ENCODE measurements at places on chromosomes 2 and 18. TPM values are rescaled to one million over a fixed set of nuclear protein-coding genes. Genes with fewer than 3 reads are reported as not detected.

DNA sequence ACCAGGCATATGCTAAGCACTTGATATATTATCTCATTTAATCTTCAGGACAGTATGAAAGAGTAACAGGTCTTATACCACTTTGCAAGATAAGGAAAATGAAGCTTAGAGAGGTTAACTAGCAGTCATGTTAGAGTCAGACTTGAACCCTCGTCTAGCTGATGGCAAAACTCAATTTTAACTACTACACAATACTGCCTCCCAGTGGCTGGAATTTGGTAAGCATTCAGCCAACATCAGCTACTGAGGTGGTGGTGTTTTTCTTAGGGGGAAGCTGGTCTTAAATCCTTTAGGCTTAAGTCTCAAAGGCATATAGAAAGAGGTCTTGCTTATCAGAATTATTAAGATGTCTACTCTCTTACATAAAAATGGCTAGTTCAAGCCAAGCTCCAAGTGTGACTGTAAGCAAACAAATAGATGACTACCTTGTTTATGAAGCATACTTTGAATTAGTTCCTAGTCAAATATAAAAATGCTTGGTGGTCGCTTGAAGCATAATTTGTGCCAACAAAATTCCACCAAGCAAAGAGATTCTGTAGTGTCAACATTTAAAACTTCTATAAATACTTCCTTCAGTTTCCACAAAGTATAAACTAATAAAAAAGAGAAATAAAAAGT, 325.4 kb upstream of the FIGN start:
- H3K36me3 ChIP-seq = no peaks in the 10 kb centered on the region
- no peaks in the 10 kb centered on the region for H3K4me1 ChIP-seq
- no peaks in the 10 kb centered on the region for H3K27me3 ChIP-seq
- no peak overlapping the region for H3K27ac ChIP-seq
- no peak overlapping the region for H3K4me3 ChIP-seq
- DNase-seq = peak; percentile 14

The UPP2 gene
- not detected for total RNA-seq

- peak overlapping the region; percentile 86 for H3K4me3 ChIP-seq
- peaks cover 31% of the 10 kb centered on the region for H3K4me1 ChIP-seq
- no peak for DNase-seq
- peaks cover 14% of the 10 kb centered on the region for H3K36me3 ChIP-seq
- no peaks in the 10 kb centered on the region for H3K27me3 ChIP-seq
These were observed 678 bp upstream of the ZNF24 start for GRCh38 chr18:35344736-35345459.

GRCh38 chr2:98483257-98483861, 38.7 kb downstream of the INPP4A start:
- no peak overlapping the region for H3K4me3 ChIP-seq
- no peaks in the 10 kb centered on the region for H3K27me3 ChIP-seq
- H3K27ac ChIP-seq = peak overlapping the region; percentile 70

The HOXD4 gene
- total RNA-seq = not detected

- H3K27me3 ChIP-seq = peaks cover 2% of the 10 kb centered on the region
- peaks cover 53% of the 10 kb centered on the region for H3K4me1 ChIP-seq
- no peaks in the 10 kb centered on the region for H3K36me3 ChIP-seq
These were observed 298.4 kb downstream of the LPIN1 start for GRCh38 chr2:12044857-12045256.

DNA sequence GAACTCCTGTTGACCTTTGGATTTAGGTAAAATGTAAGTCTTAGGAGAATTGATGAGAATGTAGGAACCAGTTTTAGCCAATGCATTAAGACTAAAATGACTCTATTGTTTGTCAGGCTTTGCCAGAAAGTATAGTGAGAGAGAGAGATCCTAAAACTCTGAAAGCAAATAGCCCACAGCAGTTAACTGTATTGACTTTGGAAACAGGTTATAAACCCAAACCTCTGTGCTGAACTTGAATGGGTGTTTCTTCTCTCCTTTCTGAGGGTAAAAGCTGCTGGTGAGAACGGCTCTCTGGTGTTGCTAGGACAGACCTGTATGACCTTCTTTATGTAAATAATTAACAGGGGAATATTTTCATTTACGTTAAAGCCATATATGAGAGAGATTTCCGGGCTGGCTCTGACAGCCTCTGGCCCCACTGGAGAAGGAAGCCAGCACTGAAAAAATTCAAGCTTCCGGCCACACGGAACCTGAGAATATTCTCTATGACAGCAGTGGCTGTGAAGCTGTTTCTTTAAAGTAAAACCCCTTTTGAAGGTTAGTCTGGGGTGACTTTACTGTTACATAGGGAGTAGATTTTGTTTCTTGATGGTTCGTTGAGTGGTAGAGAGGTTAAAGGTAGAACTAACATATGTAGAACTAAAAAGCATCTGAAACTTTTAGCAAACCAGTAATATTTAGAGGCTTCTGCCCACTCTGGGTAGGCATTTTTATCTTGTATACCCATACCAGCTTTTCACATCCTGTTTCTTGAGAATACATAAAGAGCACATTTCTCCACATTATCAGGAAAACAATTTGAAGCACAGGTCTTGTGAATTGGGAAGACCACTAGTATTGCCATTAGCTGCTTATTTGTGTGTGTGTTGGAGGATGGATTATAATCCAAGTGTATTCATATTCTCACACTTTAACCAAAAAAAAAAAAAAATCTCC, 123.8 kb downstream of the SPTBN1 start:
- H3K27me3 ChIP-seq = no peaks in the 10 kb centered on the region
- H3K4me3 ChIP-seq = peak overlapping the region; percentile 62
- H3K27ac ChIP-seq = peak overlapping the region; percentile 93
- H3K36me3 ChIP-seq = peaks cover 13% of the 10 kb centered on the region
- H3K4me1 ChIP-seq = peaks cover 93% of the 10 kb centered on the region

DNA sequence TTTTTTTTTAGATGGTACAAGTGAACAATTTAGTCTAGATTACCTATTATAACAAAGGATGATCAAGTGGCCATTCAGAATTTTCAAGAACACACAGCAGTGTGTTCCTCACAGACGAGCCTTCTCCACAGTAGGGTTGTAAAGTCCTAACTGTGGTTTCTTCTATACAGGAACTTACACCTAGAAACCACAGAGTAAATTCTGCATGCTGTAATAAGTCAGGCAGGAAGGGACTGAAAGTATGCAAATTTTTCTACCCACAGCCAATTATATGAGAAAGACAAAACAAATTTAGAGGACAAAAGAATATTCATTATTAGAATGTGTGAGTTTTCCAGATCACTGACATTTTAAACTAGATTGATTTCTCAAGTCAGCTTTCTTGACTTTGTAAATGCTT, 99.5 kb downstream of the RBMS1 start:
- DNase-seq = no peak
- peak overlapping the region; percentile 44 for H3K4me3 ChIP-seq
- peaks cover 52% of the 10 kb centered on the region for H3K4me1 ChIP-seq
- peaks cover 4% of the 10 kb centered on the region for H3K36me3 ChIP-seq
- peak overlapping the region; percentile 76 for H3K27ac ChIP-seq

DNA sequence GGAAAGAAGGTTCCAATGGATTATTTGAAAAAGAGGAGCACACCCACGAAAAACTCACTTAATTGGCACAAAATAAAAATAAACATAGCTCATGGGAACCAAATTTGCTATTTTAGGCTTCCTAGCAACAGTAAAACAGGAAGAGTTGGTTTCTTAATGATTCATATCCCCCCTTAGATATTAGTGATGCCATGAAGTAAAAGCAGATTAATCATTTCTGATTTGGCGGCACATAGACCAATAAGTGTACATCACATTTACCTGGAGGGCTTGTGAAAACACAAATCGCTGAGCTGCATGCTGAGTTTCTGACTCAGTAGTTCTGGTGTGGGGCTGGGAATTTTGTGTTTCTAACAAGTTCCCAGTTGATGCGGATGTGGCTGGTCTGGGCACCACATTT, 260.4 kb downstream of the SLC4A3 start:
- H3K27me3 ChIP-seq = peaks cover 10% of the 10 kb centered on the region
- no peak for DNase-seq
- H3K4me3 ChIP-seq = no peak overlapping the region
- no peaks in the 10 kb centered on the region for H3K4me1 ChIP-seq

The TUBA4B gene
- not detected for total RNA-seq

The MBP gene
- 65.7 TPM for total RNA-seq

DNA sequence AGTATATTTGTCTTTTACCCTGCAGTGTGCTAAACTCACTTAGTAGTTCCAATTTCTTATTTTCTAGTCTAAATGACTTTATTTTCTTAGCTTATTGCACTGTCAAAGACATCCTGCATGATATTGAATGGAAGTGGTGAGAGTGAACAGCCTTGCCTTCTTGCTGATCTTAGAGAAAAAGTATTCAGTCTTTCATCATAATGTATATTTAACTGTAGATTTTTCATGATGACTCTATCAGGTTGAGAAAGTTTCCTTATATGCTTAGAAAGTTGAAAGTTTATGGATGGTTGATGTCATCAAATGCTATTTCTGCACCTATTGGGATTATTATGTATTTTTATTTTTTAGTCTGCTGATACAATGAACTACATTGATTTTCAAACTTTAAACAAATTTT, 21.3 kb upstream of the COL3A1 start:
- DNase-seq = no peak
- H3K4me3 ChIP-seq = no peak overlapping the region
- H3K36me3 ChIP-seq = no peaks in the 10 kb centered on the region

DNA sequence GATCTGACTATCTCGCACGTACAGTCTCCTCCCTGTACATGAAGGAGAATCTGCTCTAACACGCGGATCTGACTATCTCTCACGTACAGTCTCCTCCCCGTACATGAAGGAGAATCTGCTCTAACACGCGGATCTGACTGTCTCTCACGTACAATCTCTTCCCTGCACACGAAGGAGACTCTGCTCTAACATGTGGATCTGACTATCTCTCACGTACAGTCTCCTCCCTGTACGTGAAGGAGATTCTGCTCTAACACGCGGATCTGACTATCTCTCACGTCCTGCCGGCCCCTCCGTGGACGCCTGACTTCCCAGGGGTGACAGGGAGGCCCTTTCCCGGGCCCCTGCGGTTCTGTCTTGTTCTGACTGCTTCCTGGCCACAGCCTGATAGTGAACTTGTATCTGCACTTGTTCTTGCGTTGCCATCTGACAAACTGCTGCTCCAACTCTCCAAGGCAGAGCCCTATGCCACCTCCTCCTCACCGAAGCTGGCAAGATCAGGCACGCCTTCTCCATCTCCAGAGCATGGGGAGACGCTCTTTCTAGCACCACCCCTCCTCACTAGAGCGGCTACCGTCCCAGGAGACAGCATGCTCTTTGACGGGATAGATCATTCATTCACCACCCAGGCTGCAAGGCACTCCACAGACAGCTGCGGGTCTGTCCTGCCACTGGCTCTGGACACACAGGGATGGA, 238.6 kb downstream of the TWIST2 start:
- H3K4me1 ChIP-seq = no peaks in the 10 kb centered on the region
- H3K27ac ChIP-seq = no peak overlapping the region
- H3K27me3 ChIP-seq = no peaks in the 10 kb centered on the region
- no peak for DNase-seq
- H3K36me3 ChIP-seq = peaks cover 6% of the 10 kb centered on the region
- no peak overlapping the region for H3K4me3 ChIP-seq

The DTNB gene
- total RNA-seq = 17.1 TPM

The LCT gene
- total RNA-seq = 0.16 TPM

Measured in activated CD4-positive, alpha-beta T cell treated with anti-CD3 and anti-CD28 coated beads for 36 hours (primary cell).